ENCODE measurements at places on chromosomes 6 and 20.
A peak's percentile ranks its signal among the peaks of the same experiment; 100 is the strongest.

DNA sequence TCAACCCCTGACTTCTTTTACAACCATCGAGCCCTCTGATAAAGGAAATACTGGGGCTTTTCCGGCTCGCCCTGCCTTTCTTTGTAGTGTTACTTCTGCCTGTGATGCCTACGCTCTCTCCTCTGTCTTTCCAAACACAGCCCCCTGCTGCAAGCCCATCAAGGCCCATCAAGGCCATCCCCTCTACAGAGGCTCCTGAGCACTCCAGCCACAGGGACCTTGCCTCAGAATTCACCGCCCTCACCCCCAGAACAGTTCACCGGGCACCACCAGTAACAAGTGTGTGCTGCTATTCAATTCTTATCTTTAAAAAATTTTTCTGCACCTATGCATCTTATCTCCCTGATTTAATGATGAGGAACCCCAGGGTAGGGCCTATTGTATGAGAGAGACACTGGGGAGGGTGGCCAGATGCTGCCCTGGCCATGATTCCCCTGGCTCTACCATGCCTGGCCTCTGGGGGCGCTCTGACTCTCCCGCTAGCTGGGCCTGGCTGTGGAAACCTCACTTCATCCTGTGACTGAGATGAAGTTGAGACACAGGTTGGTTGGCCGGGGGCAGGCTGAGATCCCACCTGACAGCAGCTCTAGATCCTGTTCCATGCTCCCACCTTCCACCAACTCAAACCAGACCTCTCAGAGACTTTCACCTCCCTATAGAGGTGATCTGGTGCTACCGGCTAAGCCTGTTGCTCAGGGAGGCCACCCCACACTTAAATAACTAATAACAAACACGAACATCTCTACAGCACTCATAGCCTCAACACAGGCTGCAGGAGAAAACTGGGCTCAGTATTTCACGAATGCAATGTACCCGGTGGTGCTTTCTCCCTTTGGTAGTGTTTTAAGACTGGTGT, 19.2 kb upstream of the GLP1R start:
- DNase-seq: peak; percentile 49

DNA sequence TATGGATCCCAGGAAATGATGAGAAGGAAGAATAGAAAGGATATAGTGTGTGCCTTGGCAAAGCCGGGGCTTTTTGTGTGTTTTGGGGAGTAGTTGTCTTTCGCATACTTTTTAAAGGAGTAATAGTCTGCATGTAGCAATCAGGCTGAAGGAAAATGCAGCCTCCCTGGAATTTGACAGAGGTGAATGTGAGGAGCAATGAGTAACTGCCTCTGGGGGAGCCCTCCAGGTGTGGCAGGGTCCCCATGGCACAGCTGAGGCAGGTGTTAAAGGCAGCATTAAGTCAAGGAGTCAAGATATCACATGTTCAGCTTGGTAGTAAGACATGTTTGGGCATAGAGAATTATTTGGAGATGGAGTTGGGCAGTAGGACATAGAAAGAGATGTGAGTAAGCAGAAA, 203.1 kb downstream of the C6orf118 start:
- no peak for DNase-seq

DNA sequence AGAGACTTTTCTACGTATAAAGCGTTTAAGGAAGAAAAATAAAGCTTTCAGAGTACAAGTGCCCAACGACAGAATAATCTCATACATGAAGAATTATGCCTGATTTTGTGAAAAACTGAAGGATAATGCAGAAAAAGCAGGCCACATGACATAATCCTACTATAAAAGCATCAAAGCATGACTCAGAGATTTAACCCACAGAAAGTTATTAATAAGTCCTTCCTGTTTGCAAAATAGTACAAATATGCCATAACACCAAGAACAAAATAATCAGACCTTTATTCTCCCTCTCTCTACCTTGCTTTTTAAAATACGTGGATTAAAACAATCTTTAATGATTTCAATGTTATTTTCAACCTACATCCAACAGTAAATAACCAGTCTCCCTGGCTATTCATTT, 118.6 kb upstream of the BCLAF1 start:
- no peak for DNase-seq

GRCh38 chr6:11343963-11344723, 111.7 kb upstream of the NEDD9 start:
- DNase-seq: no peak

DNA sequence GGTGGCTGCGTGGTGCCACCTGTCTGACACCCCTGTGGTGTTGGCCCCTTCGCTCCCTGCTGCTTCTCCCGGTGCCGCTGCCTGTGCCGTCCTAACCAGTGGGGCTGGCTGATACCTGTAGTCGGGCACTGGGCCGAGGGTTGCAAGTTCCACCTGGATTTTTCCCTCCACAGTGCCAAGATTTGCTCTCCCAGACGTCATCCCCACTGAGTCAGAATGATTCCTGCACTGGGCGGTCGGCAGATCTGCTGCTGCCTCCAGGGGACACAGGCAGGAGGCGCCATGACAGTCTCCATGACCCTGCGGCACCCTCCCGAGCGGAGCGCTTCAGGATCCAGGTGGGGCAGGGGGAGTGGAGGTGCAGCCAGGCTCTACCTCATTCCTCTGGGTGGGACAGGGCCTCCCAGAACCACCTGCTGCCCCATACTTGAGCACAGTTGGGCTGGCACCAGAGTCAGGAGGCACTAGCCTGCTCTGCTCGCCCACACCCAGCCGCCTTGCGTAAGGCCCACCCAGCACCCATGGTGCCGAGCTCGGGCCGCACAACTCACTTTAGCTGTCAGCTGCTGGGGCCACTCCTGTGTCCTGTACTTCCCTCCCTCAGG, 60.2 kb downstream of the TCP11 start:
- no peak for DNase-seq

- DNase-seq: peak; percentile 27
Observed at GRCh38 chr20:24781418-24781980, 167.6 kb upstream of the CST7 start.

DNA sequence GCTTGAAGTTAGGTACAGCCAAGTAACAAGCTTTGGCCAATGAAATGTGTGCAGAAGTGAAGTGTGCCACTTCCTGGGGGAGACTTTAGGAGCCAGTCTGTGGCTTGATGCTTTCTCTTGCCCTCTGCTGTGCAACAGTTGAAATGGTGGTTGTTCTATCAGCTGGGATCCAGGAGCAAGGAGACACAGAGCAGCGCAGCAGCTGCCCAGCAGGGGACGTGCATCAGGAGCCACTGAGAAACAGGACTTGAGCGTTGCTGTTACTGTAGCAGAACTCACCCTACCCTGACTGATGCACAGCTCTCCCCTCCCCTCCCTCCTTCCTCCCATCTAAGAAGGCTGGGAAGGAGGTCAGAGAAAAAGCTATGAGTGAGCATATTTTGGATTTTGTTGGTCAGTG, 18.9 kb upstream of the CCN5 start:
- no peak for DNase-seq

DNA sequence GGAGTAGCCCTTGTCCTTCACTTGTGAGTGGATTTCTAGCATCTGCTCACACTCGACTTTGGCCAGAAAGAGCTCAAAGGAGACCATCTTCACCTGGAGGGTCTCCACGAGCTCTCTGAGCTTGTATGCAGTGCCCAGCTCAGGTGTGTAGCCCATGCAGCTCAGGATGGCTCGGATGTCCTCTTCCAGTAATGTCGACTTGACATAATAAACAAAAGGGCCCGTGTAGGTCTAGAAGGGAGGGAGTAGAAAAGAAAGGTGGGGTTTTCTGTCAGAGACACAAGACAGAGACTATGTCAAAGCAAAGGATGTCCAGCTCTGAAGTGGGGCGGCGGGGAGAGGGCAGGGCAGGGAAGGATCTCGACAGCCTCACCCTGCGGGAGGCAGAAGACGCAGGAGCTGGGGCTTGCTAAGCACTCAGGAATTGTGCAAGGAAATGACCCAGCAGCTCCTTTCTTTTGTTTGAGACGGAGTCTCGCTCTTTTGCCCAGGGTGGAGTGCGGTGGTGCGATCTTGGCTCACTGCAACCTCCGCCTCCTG, 8.6 kb downstream of the SPATA2 start:
- DNase-seq: no peak
